ENCODE measurements at places on chromosomes 7 and 10. TPM values are rescaled to one million over a fixed set of nuclear protein-coding genes. Genes with fewer than 3 reads are reported as not detected.

DNA sequence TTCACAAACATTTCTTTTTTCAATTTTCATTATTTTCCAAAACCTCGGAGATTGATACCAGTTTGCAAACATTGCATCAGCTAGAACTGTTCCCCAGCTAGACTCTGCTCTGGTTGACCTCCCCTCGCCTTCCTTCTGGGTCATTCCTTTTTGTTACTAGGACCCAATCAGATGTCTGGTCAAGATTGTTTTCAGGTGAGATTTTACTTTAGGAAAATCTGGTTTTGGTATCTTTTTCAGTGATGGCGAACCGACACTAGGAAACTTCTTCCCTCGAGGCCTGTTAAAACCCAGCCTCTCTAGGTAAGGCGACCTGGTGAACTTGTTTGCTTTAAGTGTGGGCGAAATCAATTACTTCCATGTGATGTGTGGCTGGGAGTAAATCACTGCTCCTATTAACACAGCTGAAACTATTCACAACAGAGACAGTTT is 8.4 kb downstream of the PROSER2 start:
- no peak for DNase-seq
- H3K4me3 ChIP-seq, result no peak overlapping the region
- no peak overlapping the region for H3K27ac ChIP-seq

DNA sequence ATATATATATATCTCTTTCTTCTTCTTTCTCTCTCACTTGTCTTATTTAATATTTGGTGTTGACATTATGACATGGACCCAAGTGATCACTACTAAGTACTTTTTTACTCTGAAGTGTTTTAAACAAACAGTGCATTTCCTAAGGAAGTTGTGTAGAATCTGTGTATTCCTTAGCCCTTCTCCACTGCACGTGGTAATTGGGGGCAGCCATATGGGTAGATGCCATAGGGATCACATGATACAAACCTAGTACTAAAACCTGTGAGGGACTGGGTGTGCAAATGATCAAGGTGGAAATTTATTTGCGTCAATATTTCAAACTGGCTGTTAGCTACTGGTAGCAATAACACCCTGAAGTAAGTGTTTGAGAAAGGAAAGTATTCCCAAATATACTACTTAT is 25.0 kb downstream of the THSD7A start:
- H3K27me3 ChIP-seq, result no peaks in the 10 kb centered on the region
- H3K36me3 ChIP-seq, result no peaks in the 10 kb centered on the region
- no peak for DNase-seq
- H3K4me3 ChIP-seq, result no peak overlapping the region
- H3K4me1 ChIP-seq, result no peaks in the 10 kb centered on the region
- H3K27ac ChIP-seq, result no peak overlapping the region

DNA sequence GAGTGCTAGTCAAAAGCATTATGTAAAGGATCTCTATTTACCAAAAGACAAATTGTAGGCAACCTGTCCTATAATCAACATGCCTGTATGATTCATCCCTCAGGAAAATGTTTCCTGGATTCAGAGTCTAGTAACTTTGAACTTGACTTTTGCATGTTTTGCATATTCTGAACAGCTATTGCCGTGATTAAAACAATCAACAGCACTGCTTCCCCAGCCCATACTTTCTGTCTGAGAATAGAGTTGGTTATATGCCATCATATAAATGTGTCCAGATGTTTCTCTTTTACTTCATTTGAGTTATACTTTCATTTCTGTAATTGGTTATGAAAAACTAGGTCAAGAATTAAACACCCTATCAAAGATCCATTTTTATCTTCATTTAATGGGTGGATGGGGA is 83.5 kb downstream of the ZMYND11 start:
- H3K4me3 ChIP-seq, result no peak overlapping the region
- no peak for DNase-seq
- H3K4me1 ChIP-seq, result no peaks in the 10 kb centered on the region
- H3K27ac ChIP-seq, result no peak overlapping the region

GRCh38 chr10:98361131-98362025 is 53.6 kb downstream of the PYROXD2 start:
- no peak for DNase-seq
- no peaks in the 10 kb centered on the region for H3K36me3 ChIP-seq
- H3K4me1 ChIP-seq, result no peaks in the 10 kb centered on the region
- no peak overlapping the region for H3K27ac ChIP-seq
- no peaks in the 10 kb centered on the region for H3K27me3 ChIP-seq
- no peak overlapping the region for H3K4me3 ChIP-seq

DNA sequence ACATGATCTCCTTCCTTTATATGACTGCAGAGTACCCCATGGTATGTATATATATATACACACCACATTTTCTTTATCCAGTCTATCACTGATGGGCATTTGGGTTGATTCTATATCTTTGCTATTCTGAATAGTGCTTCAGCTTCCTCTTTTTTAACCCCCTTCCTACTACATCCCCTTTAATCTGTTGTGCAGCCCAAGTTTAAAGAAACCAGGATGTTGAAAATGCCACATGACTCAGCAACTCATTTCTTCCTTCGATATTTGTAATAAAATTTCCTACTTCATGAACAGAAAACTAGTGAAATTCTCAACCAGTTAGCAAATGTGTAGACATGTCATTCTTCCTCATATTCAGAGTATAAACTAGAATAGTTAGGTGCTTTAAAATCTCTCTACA is 1245.7 kb upstream of the SORCS1 start:
- no peaks in the 10 kb centered on the region for H3K4me1 ChIP-seq
- H3K27me3 ChIP-seq, result no peaks in the 10 kb centered on the region
- DNase-seq, result no peak
- H3K36me3 ChIP-seq, result no peaks in the 10 kb centered on the region

DNA sequence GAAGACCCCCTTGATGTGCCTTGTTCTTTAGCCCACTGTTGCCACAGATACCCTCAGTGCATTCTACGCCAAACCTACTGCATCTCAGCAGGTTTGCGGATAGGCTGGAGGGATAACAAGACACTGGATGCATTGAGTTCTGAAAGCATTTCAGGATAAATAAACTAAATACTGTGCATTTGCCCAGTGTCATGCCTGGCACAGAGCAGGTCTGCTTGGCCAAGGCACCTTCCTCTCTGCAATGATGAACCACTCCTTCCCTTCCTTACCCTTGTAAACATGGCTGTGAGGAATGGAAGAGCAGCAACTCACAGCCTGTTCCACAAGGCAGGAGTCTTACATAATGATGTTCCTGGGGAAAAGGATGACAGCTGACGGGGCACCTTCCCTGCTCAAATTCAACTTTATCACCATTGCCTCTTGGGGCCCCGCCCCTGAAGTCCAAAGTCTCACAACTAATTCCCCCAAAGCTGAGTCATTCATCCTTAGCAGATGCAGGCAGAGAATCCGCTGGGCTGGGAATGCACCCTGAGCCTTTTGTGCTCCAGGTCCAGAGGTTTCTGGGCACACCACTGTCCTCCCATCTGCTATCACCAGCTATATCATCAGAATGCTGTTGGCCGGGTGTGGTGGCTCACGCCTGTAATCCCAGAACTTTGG is 11.6 kb downstream of the DDX56 start:
- no peaks in the 10 kb centered on the region for H3K27me3 ChIP-seq
- peaks cover 11% of the 10 kb centered on the region for H3K4me1 ChIP-seq
- H3K27ac ChIP-seq, result peak overlapping the region; percentile 11
- H3K36me3 ChIP-seq, result peaks cover 17% of the 10 kb centered on the region
- H3K4me3 ChIP-seq, result peak overlapping the region; percentile 36

GRCh38 chr10:89889606-89890005 is 188.2 kb downstream of the KIF20B start:
- H3K4me3 ChIP-seq, result no peak overlapping the region
- H3K27me3 ChIP-seq, result no peaks in the 10 kb centered on the region
- no peaks in the 10 kb centered on the region for H3K36me3 ChIP-seq
- H3K27ac ChIP-seq, result no peak overlapping the region

GRCh38 chr10:107481881-107482280 is 317.4 kb upstream of the SORCS1 start:
- H3K36me3 ChIP-seq, result no peaks in the 10 kb centered on the region
- no peak for DNase-seq
- no peak overlapping the region for H3K4me3 ChIP-seq
- no peak overlapping the region for H3K27ac ChIP-seq

- no peaks in the 10 kb centered on the region for H3K36me3 ChIP-seq
- no peak overlapping the region for H3K27ac ChIP-seq
- H3K4me1 ChIP-seq, result no peaks in the 10 kb centered on the region
- no peak overlapping the region for H3K4me3 ChIP-seq
- no peak for DNase-seq
Observed at GRCh38 chr10:65500716-65501115, 1425.1 kb upstream of the LRRTM3 start.

- no peaks in the 10 kb centered on the region for H3K4me1 ChIP-seq
- no peaks in the 10 kb centered on the region for H3K27me3 ChIP-seq
- no peak overlapping the region for H3K4me3 ChIP-seq
- H3K36me3 ChIP-seq, result no peaks in the 10 kb centered on the region
- no peak overlapping the region for H3K27ac ChIP-seq
Observed at GRCh38 chr7:57821438-57822382, 371.7 kb downstream of the ZNF716 start.

DNA sequence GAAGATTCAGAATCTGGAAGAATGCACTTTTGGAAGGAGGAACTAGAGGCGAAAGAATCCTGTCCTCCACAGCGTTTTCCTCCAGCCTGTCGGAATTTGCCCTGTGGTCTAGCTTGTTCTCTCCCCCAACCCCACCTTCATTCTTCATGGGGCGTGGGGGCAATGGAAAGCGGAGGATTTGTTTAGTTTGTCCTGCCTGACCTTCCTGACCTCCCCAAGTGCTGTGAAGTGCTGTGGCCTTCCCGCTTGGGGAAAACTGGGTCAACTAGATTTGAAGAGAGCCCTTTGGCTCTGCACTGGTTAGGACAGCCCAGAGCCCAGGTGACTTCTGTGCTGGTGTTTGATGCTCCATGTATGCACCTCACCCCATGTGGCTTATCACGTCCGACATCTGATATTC is 49.1 kb downstream of the GATA3 start:
- DNase-seq, result no peak
- H3K4me3 ChIP-seq, result no peak overlapping the region
- H3K36me3 ChIP-seq, result no peaks in the 10 kb centered on the region

DNA sequence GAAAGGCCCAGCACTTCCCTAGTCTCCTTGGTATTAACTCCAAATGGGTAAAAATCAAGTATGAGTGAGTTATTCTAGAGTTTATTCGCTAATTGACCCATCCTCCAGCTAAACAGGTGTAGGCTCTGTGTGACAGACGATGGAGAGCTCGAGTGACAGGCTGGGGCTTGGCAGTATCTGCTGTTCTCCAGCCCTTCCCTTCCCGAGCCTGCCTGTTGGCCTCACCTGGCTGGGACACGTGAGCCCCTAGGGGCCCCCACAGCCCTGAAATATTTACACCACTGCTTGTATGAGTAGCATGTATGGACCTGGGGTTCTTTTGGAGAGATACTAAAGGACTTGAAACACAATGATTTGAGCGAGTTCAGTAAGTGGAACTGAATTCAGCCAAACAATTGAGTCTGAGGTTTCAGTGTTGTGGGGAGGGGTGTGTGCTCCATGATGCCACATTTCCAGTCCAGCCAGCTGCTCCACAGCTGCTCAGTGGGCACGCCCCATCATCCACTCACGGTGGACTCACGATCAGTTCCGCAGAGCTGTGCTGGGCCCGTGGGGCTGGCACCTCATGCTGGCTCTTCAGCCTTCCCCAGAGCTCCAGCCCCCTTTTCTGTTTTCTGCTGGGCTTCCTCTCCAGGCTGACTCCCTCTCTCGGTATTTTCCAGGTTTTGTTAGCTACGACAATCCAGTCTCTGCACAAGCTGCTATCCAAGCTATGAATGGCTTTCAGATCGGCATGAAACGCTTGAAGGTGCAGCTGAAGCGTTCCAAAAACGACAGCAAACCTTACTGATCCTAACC is 283.0 kb downstream of the USP6NL start:
- DNase-seq, result no peak
- H3K27ac ChIP-seq, result no peak overlapping the region
- H3K36me3 ChIP-seq, result no peaks in the 10 kb centered on the region
- H3K4me3 ChIP-seq, result no peak overlapping the region
- peaks cover 22% of the 10 kb centered on the region for H3K27me3 ChIP-seq
- no peaks in the 10 kb centered on the region for H3K4me1 ChIP-seq

DNA sequence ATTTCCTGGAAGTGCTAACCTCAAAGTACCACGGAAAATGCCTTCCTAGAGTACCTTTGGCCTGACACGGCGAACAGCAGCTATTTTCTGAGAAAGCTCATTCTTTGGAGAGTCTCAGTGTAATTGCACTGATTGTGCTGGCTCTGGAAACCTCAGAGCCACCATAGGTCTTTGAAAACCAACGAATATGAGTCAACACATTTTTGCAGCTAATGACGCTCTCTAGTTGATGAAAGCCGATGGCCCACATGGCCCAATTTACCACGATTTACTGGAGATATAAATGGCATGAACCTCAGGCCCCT is 187.1 kb downstream of the ADARB2 start:
- H3K27me3 ChIP-seq, result 0 out of 2 replicates have a peak, but pooled peaks cover 11% of the 10 kb centered on the region
- H3K4me3 ChIP-seq, result no peak overlapping the region

DNA sequence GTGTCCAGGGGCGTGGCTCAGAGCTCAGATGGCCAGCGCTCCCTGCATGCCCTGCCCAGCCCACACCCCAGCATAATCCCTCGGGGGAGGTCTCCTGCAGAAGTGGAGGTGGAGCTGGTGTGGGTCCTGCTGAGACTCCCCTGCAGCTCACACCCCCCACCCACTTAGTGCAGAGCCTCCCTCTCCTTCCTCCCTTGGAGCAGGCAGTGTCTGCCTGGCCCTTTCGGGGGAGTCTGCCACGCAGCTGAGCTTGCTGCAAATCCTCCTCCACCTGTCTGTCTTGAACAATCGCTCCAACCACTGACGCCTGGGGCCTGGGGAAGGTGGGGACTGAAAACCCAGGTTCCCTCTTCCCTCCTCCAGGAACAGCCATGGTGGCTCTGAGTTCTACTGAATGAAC is 219.7 kb upstream of the PPP2R2D start:
- H3K27ac ChIP-seq, result no peak overlapping the region
- H3K27me3 ChIP-seq, result no peaks in the 10 kb centered on the region
- H3K36me3 ChIP-seq, result no peaks in the 10 kb centered on the region

The TMEM139 gene
- 9.9 TPM for total RNA-seq

The HOXA9 gene
- 91.0 TPM for total RNA-seq

The PRKAR2B gene
- 15.1 TPM for total RNA-seq

The MOGAT3 gene
- total RNA-seq, result not detected

The GRID2IP gene
- total RNA-seq, result 3.2 TPM

The STEAP1B gene
- 0.27 TPM for total RNA-seq

The WBP1L gene
- total RNA-seq, result 25.2 TPM
